ENCODE measurements at places on chromosomes 5 and 9.

DNA sequence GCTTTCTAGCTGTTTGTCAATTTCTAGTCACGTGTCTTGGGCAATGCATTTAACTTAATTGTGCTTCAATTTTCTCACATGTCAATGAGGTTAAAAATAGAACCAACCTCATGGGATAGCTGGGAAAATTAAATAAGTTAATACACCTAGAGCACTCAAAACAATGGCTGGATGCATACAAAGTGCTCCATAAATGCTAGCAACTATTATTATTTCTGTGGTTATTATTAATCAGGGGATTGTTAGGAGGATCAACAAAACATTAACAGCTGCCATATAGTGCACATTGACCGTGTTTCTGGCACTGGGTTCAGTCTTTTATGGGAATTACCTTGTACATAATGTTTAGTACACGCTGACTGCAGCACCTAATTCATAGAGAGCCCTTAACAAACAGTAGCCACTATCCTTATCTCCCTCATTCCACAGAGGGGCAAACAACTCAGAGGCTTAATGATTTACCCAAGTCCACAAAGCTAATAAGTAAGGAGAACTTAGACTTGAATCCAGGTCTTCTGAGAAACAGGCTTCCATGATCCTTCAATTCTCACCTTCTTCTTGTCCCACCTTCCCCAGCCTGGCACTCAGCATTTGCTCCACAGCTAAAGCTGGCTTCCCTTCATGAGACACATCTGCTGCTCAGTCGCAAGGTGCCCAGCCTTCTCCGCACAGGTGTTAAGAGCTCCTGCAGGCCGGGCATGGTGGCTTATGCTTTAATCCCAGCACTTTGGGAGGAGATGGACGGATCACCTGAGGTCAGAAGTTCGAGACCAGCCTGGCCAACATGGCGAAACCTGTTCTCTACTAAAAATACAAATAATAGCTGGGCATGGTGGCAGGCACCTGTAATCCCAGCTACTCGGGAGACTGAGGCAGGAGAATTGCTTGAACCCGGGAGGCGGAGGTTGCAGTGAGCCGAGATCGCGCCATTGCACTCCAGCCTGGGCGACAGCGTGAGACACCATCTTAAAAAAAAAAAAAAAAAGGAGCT lies 137.4 kb upstream of the ABCA1 start:
- DNase-seq = no peak

DNA sequence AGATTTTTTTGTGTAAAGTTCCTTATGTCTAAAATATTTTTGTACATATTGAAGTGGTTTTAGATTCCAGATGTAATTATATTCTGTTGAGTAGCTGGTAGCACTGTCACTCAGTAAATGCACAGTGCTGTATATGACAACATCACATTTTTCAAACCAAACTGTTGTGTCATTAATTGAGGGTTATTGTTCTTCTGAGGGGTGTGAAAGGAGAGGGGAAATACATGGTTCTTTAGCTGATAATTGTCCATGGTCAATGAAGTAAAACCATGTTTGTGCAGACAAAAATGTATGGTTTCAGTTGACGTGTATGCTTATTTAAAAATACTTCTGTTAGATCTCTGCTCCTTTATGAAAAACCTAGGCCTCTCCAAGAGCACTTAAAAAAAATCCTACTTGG lies 3.3 kb downstream of the ZNF462 start:
- no peak for DNase-seq

DNA sequence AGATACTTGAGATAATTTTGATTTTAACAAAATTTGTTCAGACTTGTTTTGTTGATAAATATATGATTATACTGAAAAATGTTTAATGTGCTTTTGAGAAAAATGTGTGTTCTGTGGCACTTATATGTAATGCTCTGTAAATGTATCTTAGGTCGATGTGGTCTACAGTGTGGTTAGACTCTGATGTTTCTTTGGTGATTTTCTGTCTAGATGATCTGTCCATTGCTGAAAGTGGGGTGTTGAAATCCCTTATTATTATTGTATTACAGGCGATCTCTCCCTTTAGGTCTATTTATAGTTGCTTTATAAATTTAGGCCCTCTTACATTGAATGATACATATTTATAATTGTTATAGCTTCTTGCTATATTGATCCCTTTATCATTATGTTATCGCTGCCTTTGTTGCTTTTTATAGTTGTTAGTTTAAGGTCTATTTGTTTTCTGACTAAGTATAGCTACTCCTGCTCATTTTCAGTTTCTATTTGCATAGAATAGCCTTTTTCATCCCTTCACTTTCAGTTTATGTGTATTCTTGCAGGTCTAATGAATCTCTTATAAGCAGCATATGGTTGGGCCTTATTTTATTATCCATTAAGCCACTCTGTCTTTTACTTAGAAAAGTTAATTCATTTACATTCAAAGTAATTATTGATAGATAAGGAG lies 124.3 kb downstream of the MRPS30 start:
- DNase-seq = no peak

GRCh38 chr9:86818636-86819035 lies 128.7 kb downstream of the GAS1 start:
- no peak for DNase-seq

DNA sequence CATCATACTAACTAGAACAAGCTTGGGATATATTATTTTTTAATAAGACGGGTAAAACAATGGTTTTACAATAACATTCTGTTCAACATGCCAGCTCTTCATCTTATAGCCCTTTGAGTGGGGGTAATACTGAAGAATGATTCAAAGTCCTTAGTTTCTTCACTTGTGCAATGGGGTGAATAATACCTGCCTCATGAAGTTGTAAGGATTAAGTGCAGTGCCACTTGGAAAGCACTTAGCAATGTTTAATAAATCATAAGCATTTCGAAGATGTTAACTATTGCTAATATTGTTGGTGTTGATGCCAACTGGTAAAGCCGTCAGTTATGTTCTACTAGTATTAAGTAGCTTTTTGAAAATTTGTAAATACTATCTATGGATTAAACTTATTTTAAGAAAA lies 38.0 kb downstream of the TNPO1 start:
- DNase-seq = no peak

DNA sequence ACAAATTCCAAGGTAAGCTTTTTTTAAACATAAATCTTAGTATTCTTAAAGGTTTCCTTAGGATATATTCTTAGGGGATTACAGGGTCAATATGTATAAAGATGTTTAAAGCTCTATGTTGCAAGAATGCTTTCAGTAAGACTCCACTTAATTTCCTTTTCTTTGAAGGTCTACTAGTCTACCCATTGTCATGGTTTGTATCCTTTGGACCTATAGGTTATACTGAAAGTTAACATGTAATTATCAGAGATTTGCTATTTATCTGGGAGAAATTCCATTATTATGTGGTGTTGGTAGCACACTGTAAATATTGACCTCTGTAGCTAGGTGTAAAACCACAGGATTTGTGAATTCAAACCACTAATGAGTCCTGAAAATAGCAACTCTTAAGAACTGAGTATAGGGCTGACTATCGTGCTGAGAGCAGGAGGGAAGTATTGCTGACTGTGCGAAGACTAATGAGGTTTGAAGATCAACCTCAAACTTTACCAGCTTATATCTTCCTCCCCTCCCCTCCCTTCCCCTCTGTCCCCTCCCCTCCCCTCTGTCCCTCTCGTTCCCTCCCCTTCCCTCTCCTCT lies 85.6 kb downstream of the GADD45G start:
- DNase-seq = no peak

DNA sequence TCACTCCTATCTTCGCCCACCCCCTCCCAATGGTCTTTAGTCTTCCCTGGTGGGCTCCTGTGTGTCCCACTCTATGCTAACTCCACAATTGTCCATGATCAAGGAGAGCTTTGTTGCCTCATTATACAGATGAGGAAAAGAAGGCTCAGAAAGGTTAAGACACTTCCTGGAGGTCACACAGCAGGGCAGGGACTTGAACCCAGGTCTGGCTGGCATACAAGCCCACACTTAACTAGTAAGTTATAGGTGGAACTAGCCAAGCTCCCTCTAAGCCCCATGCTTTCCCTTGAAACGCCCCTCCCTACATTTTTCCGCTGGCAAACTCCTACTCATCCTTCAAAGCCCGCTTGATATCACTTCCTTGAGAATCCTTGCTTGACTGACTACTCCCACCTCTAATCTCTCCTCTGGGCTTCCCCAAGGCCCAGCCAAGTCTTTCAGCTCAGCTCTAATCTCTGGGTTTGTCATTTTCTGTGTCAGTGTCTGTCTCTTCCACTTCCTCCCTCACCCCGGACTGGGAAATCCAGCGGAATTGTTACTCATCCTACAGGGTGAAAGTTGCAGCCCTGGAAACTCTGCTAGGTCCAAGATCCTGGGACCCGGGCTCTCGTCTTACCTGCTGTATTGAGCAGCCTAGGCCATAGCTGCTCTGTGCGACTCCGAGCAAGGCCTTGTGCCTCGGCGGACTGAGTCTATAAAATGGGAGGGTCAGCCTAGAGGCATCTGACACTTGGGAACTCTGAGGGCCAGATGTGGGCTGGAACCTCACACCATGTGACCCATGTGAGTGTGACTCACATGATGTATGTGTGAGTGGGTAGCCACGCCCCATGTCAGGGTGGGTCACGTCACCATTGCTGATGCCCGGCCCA lies 144.5 kb downstream of the GAPVD1 start:
- DNase-seq = no peak

- peak; percentile 33 for DNase-seq
Measured at GRCh38 chr5:172958331-172959046, 735 bp upstream of the RPL26L1 start.

GRCh38 chr9:96660692-96661248 lies 5.7 kb upstream of the PRXL2C start:
- no peak for DNase-seq

GRCh38 chr9:99778308-99778707 lies 43.4 kb upstream of the NR4A3 start:
- DNase-seq = no peak

DNA sequence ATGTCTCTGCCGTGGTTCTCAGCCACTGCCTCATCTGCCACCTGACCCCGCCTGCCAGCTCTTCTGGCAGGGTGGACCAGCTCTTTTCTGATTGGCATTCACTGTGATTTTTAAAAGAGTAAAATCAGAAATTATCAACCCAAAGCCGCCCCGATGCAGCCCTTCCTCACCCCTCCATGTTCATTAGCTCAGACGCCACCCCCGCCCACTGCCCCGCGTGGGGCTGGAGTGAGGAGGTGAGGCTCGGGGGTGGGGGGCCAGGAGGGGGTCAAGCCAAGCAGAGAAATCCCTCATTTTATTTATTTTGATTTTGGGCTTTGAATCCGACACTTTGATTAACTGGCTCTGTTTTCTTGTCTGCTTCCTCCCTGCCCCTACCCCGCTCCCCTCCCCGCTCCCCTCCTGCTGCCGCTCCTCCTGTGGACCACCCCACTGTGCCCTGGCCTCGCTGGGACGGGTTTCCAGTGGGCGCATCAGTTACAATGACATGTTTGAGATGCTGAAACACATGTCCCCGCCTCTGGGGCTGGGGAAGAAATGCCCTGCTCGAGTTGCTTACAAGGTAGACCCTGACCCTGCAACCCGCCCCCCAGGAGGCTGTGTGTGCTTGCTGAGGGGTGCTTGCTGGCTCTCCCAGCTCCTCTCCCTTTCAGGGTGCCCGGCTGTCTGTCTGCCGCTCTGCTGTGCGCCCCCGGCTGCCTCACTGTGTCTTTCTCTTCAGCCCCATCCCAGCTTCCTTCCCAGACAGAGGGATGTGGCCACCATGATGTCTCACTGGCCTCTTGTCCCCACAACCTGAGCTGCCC lies 224.9 kb downstream of the CACNA1B start:
- DNase-seq = no peak

DNA sequence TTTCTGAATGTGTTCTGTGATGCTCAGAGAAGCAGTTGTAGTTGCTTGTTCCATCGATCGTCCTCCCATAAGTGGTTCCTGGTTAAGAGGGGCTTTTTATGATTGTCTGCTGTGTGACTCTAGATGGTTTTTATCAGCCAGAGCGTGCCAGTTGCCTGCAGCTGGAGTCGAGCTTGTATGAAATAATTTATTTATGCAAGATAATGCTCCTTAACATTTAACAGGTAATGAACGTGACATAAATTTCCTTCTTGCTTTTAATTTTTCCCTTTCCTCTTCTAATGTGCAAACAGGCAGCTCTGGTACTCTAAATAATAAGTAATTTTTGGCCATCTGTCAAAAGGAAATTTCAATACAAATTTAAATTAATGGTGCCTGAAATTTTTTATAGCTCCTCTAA lies 84.4 kb downstream of the TLE4 start:
- DNase-seq = no peak

DNA sequence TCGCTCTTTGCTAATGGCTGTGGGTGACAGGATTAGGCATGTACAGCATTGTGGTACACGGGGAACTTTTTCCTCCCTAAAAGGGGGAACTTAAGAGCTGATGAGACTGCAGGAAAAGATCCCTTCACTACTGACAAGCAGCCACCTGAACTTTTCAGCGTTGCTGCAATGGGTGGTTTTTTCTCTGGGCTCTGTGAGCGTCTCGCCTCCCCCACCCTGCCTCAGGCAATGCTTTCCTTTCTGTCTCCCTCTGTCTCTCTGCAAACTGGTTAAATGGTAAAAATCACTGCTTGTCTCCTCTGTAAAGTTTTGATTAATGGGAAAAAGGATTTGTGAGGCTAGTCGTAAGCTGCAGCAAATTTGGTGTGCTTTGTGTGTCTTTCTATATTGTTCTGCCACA lies 20.3 kb downstream of the HSD17B3 start:
- no peak for DNase-seq

GRCh38 chr9:75709698-75710097 lies 180.8 kb upstream of the PCSK5 start:
- DNase-seq = no peak

DNA sequence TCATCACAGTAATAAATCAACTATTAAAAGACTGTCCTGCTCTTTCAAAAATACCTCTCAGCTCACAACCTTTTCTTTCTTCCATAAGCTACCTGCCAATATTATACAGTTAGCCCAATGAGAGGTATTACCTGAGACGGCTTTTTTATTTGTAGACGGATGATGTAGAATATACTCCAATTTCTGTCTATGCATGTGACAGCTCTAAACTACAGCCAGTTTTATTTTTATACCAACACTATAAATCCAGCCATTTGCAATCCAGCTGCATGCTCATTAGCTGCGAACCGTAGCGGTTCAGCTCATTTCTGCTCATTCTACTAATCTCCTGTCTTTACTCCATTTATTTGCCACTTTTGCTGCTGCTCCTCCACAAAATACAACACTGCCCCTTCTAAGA lies 51.2 kb downstream of the TBCA start:
- no peak for DNase-seq

- DNase-seq = no peak
Measured at GRCh38 chr5:174552428-174552827, 172.0 kb upstream of the MSX2 start.

GRCh38 chr9:114231719-114232449 lies 76.5 kb downstream of the COL27A1 start:
- DNase-seq = no peak

Data from activated CD4-positive, alpha-beta T cell treated with anti-CD3 and anti-CD28 coated beads, Interleukin-2, amount 50 U/mL, for 24 hours (primary cell).